ENCODE measurements at places on chromosomes 2 and 18.

DNA sequence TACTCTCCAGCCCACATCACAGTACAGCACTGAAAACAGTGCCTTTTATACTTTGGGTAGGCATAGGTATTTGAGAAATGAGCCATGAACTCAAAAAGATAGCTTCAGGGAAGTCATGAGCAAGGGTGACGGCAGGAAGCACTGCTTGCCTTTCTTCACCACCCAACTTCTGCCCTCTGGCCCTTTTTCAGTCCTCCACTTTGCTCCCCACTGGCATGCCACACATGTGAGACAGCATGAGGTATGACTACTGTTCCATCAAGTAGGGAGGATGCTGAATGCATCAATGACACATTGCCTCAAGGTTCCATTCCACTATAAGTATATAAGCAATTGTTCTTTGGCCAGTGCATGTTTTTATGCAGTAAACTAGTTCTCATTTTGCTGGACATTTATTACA lies 373.0 kb downstream of the NRXN1 start:
- DNase-seq = no peak

DNA sequence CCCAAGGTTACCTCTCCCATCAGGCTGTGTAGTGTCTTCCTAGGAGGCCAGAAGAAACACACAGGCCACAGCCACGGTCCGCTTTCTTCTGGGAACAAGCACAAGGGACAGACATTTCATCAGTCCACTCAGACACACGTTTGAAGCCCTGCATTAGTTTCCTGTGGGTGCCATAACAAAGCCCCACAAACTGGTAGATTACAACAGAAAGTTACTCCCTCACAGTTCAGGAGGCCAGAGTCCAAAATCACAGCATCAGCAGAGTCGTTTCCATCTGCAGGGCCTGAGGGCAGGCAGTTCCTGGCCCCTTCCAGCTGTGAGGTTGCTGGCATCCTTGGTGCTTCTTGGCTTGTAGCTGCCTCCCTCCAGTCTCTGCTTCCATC lies 8.8 kb upstream of the PRLH start:
- no peak for DNase-seq

GRCh38 chr18:2998644-2999043 lies 14.3 kb downstream of the LPIN2 start:
- DNase-seq = no peak

- no peak for DNase-seq
Observed at GRCh38 chr2:160492401-160493226, 993 bp downstream of the RBMS1 start.

DNA sequence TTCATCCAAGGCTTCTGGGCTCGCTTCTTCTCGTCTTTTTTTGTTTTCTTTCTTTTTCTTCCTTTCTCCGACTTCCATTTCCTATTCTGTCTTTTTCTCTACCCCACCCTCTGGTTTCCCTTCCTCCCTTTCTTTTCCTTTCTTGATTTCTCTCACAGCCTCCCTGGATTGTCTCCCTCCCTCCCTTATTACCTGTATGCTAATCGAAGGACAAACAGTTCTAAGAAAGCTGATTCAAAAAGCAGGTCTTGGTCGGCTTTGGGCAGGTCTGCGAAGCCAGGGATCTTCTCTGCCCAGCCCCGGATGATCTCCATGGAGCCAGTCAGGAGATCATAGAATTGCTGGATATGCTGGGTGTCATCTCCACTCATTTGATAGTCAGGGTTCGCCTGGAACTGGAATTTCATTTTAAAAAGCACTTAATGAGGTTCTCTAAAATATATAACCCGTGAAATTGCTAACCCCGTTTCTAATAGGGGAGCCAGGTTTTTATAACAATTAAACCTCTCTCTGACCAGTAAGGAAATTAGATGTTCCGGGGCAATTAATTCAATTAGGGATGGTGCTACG lies 5.9 kb downstream of the NR4A2 start:
- DNase-seq = no peak

DNA sequence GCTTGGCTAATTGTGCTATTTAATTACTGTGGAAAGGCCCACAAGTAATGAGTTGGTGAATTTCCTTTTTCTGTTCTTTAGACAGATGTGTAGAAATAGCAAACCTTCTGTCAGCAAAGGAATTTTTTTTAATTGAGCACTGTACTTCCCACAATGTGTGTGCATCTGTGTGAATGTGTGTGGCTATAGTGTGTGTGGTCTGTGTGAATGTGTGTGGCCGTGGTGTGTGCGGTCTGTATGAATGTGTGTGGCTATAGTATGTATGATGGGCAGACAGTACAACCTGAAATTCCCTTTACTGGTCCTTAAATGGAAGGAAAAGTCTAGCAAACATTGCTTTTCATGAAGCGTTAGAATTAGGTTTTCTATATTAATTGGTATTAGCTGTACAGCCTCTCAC lies 203.5 kb upstream of the TPO start:
- no peak for DNase-seq

DNA sequence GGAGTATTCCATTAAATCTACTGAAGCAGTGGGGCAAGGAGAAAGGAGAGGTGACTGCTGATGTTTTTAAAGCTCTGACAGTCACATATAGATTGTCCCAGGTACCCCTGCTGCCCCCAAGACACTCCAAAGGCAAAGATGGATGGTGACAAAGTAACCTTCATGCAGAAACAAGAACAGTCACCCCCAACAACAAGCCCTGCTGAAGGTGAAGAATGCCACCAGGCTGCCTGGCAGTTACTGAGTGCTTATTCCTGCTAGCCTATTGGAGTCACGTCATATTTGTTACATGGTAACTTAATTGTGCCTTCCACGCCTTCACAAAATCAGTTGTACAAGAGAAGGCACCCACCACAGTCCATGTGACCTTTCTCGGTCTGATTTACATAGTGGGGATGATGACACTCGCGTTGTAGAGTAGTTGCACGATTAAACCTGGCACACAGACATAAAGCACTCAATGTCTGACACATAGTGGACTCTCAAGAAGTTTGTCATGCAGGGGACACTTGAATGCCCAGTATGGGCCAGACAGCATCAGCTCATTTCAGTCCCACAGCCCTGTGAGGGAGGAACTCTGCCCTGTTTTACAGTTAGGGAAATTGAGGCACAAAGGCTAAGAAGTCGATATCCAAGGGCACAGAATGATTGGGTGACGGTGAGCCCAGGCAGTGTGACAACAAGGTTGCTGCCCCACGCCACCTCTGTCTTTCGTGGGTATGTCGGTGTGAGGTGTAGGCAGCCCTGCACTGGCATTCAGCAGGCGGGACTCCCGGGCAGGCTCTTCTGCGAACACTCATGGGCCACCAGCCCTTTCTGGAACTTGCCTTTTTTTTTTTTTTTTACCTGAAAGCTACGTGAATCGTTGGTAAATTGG lies 62.7 kb downstream of the ZCCHC2 start:
- no peak for DNase-seq

- no peak for DNase-seq
Observed at GRCh38 chr2:69139778-69140670, 127.0 kb downstream of the ANTXR1 start.

GRCh38 chr2:42008241-42008921 lies 39.4 kb upstream of the PKDCC start:
- no peak for DNase-seq

GRCh38 chr2:108607706-108608301 lies 73.5 kb downstream of the LIMS1 start:
- DNase-seq = peak; percentile 74

DNA sequence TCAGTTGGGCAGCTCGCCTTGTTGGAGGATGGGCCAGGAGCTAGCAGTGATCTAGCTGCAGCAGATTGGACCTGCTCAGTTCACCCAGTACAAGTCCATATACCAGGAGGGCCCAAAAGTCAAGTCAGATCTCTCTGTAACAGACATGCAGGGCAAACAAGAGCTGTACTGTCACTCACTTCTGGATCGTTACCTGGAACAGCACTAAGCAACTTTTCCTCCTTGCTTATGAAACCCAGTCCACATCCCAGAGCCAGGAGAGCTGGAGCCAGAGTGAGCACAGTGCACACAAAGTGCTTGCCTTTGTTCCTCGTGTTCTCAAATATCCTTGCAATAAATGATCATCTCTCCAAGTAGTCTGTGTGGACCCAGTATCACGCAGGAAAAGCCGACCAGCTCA lies 244.1 kb upstream of the FOSL2 start:
- no peak for DNase-seq

DNA sequence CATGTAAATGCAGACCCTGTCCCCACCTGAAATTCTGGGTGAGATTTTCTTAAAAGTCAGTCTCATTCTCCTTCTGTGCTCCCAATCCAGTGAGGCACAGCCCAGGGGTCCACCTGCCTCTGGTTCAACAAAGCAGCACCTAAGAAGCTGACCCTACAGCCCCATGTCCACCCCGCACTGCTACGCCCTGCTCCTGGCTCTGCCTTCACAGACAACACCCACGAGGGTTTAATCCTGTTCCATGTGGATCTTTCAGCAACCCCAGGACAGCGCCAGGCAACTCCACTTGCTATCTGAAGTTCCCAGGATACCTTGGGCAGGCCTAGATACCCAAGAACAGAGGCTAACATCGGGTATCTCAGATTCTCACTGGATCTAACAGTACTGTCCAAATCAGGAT lies 44.9 kb downstream of the HDLBP start:
- no peak for DNase-seq

DNA sequence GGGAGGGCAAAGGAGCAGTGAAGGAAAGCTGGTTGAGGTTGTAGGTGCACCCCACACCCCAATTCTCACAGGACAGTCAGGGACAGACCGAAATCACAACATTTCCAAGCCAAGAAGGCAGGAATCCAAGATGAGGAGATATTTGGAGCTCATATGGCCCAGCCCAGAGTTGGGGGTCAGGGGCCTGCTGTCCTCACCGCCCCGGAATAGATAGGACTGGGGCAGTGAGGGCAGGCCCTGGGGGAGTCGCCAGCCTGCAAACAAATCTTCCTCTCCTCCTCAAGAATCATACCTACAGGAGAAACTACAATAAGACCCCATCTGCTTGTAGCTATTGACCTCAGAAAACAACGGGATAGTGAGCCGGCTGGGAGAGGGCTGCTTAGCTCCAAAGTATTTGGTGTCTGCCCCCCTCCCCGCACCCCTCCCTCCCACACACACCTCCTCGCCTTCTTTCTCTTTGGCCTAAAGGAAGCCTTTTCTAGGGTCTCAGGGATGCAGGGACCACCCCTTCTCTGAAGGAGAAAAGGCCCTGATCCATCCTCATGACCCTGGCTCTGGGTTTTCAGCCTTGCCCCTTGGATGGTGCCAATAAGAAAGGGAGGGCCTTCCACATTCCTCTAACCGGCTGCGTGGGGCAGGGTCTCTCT lies 3.8 kb downstream of the EN1 start:
- DNase-seq = no peak

- DNase-seq = no peak
Observed at GRCh38 chr2:204891739-204892138, 346.5 kb downstream of the PARD3B start.

- DNase-seq = no peak
Observed at GRCh38 chr2:7438855-7439254, 521.6 kb downstream of the RNF144A start.

GRCh38 chr18:54004828-54005227 lies 219.6 kb downstream of the MBD2 start:
- no peak for DNase-seq

DNA sequence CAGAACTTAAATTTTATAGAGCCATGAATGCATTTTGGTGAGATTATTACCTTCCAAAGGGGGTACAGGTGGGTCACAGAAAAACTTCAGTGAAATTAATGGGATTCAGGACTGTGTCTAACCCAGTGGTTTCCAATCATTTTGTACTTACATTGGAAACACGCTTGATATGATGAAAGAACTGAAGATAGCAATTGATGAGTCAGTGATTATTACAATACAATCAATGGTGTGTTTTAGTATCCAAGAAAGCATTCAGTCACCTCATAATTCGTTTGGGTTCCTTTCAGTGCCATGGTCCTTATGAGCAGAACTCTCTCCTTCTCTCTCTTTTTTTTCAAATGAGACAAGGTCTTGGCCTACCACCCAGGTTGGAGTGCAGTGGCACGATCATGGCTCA lies 66.5 kb upstream of the IGFBP5 start:
- DNase-seq = no peak

DNA sequence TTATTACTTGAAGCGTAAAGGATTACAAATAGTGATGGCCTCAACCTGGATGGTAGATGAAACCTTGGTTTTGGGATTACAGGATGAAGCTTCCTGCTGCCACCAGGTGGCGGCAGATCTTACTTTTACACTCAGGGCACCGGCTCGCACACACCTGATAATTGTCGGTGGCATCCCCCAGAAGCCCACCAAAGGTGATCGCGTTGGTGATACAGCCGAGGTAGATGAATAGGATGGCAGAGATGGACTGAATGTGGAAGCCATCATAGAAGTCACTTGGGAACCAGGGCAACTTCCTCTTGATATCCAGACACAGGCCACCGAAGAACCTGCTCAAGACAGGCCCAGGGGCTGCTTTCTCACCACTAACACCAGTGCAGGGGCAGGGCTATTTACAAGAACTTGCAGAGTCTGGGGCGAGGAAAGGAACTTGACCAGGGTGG lies 51.8 kb downstream of the MTHFD2 start:
- peak; percentile 13 for DNase-seq

GRCh38 chr2:207939342-207940108 lies 85.8 kb downstream of the PLEKHM3 start:
- no peak for DNase-seq

GRCh38 chr2:217165547-217165946 lies 305.7 kb upstream of the TNP1 start:
- DNase-seq = no peak

DNA sequence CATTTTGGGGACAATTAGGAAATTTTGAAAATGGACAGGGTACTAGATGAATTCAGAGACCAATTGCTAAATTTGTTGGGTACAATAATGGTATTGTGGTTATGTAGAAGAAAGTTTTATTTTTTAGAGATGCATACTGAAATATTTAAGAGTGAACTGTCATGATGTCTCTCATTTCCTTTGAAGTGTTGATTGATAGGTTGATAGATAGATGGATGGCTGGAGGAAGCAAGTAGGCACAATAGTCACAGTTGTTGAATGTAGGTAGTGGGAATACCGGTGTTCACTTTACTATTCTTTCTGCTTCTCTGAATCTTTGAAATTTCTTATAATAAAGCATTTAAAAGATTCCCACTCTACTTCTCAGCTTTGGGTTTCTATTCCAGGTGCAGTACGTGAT lies 151.7 kb upstream of the FOSL2 start:
- DNase-seq = no peak

- no peak for DNase-seq
Observed at GRCh38 chr2:234391625-234392024, 105.3 kb downstream of the ARL4C start.
